Fibroblast of skin of back (primary cell): ENCODE measurements at places on chromosomes 12 and 14.

DNA sequence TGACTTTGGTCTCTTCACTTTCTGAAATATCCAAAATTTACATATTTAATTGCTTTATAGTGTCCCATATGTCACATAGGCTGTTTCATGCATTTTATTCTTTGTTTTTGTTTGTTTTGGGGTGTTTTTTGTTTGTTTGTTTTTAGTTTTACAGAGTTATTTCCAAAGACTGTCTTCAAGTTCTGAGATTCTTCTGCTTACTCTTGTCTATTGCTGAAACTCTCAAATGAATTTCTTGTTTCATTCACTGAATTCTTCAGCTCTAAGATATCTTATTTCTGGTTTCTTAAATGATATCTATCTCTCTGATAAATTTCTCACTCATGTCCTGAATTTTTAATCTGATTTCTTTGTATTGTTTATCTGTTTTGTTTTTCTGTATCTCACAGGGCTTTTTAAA lies 412.0 kb upstream of the ATP2B1 start:
- DNase-seq: no peak

- DNase-seq: peak; percentile 60
Measured at GRCh38 chr12:54251667-54252284, 28.1 kb downstream of the CBX5 start.

DNA sequence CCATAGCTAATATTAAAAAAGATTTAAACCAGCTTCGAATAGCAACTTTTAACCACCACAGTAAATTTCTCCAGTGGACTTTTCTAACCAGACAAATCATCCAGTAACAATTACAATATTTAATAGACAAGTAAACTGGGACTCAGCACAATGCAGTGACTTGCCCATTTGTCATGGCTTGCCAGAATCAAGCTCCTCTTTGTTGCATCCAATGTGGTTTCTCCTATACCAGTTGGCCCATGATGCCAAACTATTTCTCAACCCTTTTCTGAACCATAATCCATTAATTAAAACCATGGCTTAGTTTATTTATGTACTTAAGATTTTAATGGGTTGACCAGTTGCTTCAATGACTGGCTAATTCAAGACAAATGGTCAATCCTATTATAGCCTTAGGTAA lies 64.4 kb downstream of the DIO2 start:
- DNase-seq: no peak

DNA sequence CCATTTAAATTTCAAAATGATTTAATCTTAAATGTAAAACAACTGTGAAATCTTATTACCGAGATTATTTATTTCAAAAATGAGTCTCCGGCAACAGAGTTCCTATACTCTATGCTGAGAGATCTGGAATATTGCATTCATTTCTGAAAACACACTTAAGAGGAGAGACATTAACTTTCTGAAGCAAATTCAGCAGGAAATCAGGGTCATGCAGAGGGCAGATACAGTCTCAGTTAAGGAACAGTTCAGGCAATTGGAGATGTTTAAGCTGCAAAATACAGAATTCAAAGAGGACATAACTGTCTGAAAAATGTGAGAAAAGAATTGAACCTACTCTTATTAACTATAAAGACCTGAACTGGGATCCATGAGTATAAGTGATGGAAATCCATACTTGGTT lies 320.7 kb downstream of the PAWR start:
- no peak for DNase-seq

DNA sequence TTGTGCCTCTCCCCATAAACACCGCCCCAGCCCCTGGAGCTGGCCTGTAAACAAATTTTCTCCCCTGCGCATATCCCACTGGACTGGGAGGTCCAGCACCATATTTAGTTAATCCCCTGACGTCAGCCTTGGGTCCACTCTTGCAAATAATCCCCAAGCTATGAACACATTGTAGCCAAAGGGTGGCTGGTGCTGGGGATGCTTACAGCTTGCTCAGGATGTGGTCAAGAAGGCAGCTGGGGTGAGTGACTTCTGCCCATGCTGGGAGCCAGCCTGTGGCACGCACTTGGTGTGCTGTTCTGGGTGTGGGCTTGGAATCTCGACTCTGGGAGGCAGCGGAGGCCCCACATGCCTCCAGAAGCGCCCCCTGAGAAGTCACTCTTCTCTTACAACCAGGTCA lies 32.1 kb downstream of the CMKLR1 start:
- peak; percentile 75 for DNase-seq

- DNase-seq: no peak
Measured at GRCh38 chr14:71121001-71121400, 213.7 kb downstream of the PCNX1 start.

DNA sequence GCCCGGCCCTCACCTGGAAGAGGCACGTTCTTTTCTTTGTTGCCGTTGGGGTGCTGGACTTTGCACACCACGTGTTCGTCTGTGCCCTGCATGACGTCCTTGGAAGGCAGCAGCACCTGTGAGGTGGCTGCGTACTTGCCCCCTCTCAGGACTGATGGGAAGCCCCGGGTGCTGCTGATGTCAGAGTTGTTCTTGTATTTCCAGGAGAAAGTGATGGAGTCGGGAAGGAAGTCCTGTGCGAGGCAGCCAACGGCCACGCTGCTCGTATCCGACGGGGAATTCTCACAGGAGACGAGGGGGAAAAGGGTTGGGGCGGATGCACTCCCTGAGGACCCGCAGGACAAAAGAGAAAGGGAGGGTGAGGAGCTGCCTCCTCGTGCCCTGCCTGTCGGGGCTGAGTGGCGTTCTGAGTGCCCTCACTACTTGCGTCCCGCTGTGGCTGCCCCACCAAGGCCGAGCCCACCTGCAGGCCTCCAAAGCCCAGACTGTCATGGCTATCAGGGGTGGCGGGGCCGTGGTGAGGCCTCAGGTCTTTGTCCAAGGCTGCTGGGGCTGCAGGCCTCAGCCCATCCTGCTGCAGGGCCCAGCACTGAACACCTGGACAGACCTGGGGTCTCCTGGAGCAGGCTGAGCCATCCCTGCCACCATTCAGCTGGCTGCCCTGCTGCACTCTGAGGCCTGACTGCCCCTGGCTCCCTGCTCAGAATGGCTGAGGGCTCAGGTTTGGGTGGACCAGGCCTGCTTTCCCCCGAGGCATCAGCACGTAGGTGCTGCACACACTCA lies 329.7 kb downstream of the TMEM121 start:
- DNase-seq: no peak

DNA sequence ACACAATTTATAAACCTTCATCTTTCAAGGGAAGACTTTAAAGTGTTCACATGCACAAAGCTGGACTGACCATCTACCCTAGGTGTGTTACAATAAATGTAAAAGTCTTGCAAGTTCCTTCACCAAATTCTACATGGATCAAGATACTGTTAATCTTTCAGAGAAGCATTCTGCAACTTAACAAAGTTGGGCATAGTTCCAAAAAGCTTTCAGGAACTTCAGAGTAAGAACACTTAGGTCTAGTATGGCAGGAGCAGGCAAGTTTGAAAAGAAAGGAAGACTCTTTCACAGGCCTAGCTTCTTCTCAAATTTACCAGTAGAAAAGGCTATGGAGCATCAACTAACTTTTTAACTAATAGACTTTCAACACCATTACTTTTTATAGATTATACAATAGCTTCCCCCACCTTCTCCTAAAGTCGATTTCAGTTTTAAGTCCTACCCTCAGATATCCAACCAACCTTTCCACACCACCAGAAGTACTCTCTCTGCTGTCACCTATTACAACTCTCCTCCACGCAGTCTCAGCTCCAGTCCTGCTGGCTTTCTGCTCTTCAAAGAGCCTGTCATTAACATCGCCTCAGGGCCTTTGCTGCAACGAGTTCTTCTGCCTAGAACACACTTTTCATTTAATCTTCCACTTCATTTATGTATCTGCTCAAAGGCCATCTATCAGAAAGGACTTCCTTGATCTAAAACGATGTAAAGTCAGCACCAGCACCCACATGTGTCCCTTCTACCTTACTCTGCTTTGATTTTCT lies 333.9 kb downstream of the CEP128 start:
- no peak for DNase-seq

DNA sequence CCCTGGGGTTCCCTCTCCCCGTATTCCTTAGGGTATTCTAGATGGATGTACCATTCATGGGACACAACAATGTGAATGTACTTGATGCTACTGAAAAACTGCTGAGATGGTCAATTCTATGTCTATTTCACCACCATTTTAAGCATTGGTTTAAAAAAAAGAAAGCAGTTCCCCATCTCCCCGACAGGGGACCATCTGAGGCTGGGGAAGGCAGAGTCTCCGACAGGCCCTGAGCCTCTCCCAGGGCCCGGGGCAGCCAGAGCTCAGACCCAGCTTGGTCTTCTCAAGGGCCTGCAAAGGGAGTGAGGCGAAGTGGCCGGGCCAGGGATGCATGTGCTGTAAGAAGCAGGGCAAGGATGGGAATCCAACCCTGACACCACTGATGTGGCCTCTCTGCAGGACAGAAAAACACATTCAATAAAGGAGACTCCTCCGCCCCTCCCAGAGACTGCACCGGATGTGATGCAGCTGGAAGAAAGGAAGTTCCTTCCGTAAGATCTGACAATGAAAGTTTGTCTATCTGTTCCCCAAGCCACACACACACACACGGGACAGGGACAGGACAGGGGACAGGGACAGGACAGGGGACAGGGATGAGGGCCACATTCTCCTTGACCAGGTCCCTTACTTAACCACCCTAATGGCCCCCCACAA lies 234.1 kb downstream of the BCL11B start:
- peak; percentile 25 for DNase-seq

DNA sequence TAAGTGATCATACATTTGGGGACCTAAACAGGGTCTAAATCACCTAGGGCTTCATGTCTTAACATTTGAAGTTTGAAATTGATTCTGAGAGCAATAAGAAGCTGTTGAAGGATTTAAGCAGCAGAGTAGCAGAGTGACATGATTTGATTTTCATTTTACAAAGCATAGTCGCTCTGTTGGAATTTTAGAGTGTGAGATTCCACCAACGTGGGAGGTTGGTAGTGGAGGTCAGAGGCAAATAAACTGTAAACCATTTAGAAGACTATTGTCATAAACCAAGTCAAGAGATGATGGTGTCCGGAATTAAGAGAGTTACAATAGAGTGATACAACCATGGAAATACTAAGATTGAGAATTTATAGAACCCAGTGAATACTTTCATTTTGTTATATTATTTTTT lies 52.7 kb upstream of the ZDHHC17 start:
- peak; percentile 60 for DNase-seq

GRCh38 chr12:4153343-4153892 lies 120.1 kb upstream of the CCND2 start:
- no peak for DNase-seq

GRCh38 chr12:13099066-13099843 lies 4.2 kb downstream of the GSG1 start:
- DNase-seq: peak; percentile 45

DNA sequence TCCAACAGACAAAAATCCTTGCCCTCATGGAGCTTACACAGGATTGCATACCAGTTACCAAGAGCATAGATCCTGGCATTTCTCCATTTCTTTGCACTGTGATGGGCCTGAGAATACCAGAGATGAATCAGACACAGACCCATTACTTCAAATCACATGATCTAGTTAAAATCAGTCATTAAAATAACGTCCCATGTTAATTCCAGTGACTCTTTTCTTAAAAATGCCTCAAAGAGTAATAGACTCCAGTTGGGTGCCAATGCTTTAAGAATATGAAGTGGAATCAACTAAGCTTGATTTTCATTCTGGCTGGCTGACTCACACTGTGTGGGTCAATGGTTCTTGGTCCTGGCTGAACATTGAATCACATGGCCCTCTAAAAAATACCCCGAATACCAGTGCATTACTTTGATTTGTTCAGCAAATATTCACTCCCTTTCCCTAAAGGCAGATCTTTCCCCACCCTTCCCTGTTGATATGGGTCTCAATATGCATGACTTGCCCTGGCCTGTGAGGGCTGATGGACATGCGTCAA lies 11.0 kb downstream of the ASB2 start:
- DNase-seq: peak; percentile 95

DNA sequence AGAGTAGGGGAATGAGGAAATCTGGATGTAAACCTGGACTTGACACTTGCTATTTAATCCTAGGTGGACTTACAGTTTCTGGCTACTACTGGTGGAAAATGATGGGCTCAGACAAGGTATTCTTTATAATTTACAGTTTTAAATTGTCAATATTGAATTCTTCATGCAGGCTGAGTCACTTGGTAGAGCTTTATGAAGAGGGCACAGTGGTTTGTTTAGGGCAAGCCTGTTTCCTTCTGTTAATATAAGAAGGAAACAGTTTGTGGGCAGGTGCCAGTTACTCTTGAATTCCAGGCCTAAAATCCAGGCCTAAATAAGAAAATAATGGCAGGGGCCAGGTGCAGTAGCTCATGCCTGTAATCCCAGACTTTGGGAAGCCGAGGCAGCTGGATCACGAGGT lies 355.8 kb upstream of the RGS6 start:
- no peak for DNase-seq

- no peak for DNase-seq
Measured at GRCh38 chr12:90982170-90982569, 22.6 kb downstream of the EPYC start.

GRCh38 chr12:2930865-2931264 lies 28.3 kb upstream of the TEAD4 start:
- no peak for DNase-seq

DNA sequence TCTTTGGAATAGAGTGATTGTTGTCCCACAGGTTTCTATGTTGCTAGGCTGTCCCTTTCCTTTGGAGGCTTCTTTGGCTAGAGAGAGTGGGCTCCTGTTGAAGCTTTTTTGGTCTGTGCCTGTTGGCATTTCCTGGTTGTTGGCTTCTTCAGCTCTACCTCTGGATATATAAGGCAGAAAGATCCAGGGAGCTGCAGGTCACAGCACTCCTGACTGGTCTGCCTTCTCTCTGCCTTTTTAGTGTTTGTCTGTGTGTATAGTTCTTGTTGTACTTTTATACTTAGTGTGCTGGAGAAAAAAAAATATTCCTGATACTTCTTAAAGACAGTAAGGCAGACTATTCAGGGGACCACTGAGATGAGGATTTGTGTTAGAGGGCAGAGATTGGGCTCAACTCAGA lies 202.7 kb downstream of the FBXL14 start:
- DNase-seq: no peak

DNA sequence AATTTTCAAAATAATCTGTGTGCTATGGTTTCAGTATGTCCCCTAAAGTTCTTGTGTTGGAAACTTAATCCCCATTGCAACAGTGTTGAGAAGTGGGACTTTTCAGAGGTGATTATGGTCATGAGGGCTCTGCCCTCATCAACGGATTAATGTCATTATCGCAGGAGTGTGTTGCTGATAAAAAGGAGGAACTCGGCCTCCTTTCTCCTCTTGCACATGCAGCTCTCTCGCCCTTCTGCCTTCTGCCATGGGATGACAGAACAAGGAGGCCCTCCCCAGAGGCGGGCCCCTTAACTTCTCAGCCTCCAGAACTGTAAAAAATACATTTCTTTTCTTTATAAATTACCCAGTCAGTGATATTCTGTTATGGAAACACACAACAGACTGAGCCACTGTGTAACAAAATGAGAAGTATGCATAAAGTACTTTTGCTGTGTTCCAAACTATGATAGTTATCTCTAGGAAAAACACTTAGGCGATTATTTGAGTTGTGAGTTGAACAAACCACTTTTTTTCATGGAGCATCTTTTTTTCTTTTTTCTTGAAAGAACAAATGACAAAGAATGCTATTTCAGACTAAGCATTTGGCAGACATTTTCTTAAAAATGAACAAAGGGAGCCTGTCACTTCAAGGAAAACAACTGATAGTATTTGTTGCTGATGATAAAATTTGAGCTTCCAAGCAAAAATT lies 134.8 kb upstream of the FUT8 start:
- peak; percentile 26 for DNase-seq
